ENCODE measurements at places on chromosomes 4 and X.

DNA sequence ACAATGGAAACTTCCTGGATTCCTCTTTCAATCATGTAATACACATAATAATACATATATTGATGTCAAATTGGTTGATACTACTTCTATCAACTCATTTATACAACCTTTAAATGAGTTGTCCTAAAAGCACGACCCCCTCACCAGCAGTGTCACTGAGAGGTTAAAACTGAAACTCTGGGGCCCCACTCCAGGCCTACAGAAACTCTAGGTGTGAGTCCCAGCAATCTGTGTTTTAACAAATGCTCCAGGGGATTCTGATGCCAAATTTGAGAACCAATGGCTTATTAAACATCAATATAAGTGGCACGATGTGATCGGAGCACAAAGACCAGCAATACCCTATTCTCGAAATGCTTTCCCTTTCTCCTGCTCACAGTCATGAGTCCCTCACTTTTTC is 47.9 kb downstream of the ATP8A1 start:
- DNase-seq: no peak

DNA sequence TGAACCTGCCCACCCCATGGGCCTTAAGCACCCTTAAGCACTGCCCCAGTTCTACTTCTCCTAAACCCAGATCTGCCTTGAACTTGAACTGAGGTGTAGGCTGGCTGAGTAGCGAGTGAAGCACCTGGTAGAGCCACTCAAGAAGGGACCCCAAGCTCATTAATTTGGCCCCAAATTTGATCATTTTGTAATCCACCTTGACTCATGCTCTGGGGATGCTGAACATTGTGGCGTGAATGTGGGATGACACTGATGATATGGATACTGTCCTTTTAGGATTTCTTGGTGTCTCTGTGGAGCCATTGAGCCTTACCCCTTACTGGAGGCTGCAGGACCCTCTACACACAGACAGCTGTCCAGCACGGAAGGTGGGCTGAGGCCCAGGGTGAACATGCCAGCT is at the start of gene ZNF157:
Gene ZNF157, plus strand, starts transcription at position 301 of the 400 bp plus-strand sequence. Its CDS starts 91 bp downstream, at position 392.
- no peak for DNase-seq

- no peak for DNase-seq
These were observed 208.6 kb downstream of the VEGFC start for GRCh38 chr4:176584031-176584606.

DNA sequence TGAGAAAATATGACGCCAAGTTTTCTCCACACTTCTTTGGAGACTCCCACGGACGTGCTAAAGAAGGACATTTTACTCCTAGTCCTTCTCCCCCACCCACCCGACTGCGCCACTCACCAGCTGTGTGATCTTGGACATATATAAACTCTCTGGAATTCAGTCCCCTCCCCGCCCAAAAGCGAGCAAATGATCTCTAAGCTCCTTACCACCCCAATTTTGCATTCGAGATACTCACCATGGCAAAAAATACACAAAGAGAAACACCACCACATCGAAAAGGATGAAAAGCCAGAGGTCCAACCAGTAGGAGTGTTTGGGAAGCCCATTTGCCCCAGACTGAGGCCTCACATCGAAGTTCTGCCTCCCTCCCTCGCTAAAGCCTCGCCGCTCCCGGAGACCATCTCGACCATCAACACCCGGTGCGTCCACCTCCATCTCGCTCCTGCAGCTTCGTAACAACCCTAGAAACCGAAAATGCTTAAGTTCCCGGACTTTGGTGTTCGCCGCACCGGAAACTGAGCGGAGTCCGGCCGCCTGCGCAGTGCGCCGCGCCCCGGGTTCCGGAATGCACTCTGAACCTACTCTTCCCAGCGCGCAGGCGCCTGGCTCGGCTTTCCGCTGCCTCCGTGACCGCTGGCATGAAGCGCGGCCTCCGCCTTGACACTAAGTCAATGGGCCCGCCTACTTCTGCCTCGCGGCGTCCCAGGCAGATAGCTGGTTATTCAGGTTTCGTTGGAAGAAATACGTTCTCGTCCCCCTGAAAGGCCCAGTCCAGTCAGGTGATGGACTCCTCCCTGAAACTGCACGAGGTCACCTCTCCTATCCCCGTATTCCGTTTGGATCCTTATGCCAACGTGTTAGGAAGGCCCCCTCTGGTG is 21.6 kb downstream of the FABP2 start:
- DNase-seq: peak; percentile 85

- no peak for DNase-seq
These were observed 27.4 kb upstream of the HPGD start for GRCh38 chr4:174549721-174550120.

DNA sequence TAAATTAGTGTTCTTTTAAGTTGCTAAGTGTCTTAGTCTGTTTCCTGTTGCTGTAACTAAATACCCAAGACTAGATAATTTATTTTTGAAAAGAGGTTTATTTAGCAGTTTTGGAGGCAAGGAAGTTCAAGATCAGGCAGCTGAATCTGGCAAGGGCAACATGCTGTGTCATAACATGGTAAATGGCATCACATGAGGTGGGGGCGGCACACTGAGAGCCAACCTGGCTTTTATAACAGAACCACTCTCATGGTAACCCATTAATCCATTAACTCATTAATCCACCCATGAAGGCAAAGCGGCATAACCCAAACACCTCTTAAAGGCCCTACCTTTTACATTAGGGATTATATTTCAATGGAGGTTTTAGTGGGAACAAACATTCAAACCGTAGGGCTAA is 182.2 kb upstream of the GATB start:
- DNase-seq: no peak

DNA sequence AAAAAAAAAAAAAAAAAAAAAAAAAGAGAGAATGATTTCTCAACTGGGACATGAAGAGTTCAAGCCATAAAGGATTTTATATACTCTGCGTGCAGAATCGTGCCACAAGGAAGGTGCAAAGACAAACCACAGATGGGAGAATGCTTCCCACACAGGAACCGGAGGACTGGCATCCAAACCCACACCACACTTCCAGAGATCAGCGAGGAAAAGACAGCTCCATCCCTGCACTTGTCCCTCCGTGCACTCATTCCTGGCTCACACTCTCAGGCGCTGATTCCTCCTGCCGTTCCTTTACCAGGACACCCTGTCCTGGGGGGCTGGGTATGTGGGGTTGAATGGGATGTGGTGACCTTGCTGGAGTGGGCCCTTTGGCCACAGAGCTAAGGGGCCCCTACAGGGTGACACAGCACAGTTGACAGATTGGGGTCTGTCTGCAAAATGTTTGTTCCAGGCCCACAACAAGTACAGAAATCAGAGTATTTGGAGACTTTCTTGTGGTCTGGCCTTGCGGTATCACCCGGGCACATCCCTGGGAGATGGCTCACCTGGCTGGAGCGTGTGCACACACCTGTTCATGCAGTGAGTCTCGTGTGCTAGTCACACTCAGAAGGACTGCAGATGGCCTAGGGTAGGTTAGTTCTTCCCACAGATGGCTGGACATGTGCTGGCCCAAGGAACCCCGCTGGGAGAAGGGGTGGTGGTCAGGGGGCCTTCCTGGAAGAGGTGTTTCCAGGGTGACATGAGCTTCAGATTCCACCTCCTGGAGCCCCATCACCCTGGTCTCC is 55.4 kb upstream of the GPR78 start:
- no peak for DNase-seq

DNA sequence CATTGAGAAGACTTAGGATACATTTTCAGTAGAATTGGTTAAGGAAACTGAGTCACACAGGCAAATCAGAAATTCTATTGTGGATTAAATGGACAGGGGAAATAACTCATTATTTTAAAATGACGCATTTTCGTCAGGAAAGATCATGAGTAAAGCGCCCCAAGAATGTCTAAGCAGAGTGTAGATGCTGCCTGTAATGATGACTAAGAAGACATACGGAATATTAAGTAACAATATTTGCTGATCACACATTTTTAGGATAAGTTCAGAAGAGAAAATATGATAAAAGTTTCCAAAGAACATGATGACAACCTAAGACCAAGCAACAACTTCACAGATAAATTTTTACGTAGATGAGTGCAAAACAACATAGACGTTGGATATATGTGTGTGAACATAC is 596.3 kb upstream of the TENM3 start:
- DNase-seq: no peak

- DNase-seq: no peak
These were observed 123.8 kb upstream of the TEX13D start for GRCh38 chrX:124208660-124209059.

DNA sequence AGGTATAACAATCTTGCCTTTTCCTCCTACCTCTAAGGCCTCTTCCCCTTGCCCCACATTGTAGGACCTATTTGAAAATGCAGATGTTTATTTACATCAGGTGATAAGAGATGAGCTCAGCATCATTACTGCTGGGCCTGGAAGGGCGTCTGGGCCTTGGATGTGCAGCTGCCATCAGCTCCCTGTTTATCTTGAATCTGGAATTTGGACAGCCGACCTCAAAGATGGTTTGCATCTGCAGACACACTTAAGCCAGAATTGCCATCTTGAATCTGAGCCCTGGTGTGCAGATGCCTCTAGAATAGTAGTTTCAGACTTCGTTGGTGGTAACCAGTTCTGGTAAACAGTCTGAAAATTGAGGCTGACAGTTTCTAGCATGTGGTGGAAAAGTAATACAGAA is 59.0 kb downstream of the FAM193A start:
- no peak for DNase-seq

DNA sequence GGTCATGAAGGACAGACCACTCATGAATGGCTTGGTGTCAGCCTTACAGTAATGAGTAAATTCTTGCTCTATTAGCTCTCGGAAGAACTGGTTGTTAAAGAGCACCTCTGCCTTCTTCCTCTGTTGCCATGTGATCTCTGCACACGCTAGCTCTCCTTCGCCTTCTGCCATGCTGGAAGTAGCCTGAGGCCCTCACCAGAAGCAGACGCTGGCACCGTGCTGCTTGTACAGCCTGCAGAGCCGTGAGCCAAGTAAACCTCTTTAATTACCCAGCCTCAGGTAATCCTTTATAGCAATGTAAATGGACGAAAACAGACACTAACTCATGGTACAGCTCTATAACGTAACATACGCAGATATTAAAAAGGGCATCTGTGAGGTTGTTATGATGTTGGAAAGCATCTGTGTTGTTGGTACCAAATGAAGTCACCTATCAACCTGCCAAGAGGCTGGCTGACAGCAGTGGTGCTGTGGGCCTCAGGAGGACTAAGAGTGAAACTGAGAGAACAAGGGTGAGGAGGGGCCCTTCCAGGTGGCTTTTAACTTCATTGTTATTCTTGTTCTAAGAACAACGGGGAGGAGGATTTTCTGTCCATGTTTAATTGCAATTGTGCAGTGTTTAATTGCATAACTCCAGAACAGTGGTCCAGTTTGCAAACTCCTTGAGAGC is 69.2 kb downstream of the CRMP1 start:
- no peak for DNase-seq

GRCh38 chr4:81919810-81920209 is 448.1 kb upstream of the RASGEF1B start:
- no peak for DNase-seq

- DNase-seq: peak; percentile 83
These were observed 113.4 kb downstream of the SCLT1 start for GRCh38 chr4:128979934-128980333.

DNA sequence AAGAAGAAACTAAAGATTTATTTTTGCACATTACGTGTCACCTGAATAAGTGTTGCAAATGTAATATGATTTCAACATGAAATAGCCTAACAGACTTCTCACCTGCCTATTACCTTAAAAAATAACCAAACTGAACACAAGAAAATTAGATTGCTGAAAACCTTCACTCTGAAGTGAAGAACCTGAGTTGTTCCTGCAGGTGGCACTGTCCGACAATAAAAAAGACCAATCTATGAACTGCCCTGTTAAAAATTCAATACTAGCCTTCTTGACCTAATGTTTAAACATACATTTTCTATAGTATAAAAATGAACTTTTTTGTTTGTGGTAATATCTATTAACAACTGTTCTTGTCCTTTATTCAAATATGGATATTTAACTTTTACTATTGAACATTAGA is 69.2 kb upstream of the PNPLA4 start:
- DNase-seq: peak; percentile 11

DNA sequence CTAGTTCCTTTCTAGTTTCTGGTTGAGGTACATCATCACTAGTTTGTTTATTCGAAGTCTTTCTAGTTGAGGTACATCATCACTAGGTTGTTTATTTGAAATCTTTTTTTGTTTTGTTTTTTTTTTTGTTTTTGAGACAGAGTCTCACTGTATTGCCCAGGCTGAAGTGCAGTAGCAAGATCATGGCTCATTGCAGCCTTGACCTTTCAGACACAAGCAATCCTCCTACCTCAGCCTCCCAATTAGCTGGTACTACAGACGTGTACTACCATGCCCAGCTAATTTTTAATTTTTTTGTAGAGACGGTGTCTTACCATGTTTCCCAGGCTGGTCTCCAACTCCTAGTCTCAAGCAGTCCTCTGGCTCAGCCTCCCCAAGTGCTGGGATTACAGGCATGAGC is 54.9 kb downstream of the CEP135 start:
- DNase-seq: no peak

GRCh38 chrX:7073336-7073735 is 74.2 kb upstream of the STS start:
- DNase-seq: no peak

GRCh38 chrX:67725471-67725870 is 181.7 kb downstream of the AR start:
- no peak for DNase-seq

GRCh38 chr4:101761405-101761804 is 29.1 kb upstream of the BANK1 start:
- no peak for DNase-seq

GRCh38 chr4:71229477-71230270 is 109.1 kb upstream of the SLC4A4 start:
- DNase-seq: peak; percentile 57

GRCh38 chr4:56215901-56216300 is 171.4 kb downstream of the AASDH start:
- no peak for DNase-seq

DNA sequence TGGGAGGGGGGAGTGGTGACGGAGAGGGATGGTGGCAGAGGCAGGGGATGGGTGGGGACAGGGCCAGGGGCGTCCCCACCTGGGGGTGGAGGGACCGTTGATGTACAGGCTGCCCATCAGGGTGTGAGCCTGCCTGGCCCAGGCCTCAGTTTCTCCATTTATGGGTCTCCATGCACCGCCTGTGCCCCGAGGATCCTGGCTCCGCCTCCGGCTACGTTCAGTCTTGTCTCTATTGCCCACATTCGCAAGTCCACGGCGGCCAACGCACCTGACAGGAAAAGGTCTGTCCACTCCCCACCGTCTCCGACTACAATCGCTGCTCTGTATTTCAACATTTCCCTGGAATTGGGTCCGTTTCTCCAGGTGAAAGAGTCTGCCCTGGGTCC is 96.3 kb upstream of the NKX1-1 start:
- no peak for DNase-seq

Measured in stromal cell of bone marrow (primary cell).